Renal pelvis (tissue), 12 donors: ENCODE measurements at places on chromosomes 6 and 20.

- peak; percentile 89 for DNase-seq
These were observed 2.7 kb downstream of the BCAS1 start for GRCh38 chr20:54067606-54068174.

DNA sequence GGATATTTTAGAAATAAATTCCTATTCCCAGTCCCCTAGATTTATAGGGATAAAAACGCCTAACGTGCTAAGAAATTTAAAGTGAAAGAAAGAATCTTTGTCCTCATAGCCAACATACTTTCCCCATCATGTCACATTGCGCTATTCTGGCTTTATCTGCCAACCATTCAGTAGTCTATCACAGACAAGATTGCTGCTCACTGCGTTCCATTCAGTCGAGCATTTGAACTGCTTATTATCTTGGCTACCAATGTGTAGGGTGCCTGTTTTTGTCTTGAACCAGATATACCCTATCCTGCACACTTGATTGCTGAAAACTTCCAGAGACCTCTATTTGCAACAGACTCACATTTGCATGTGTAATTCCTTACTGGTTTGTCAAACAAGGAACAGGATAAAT, 751.5 kb downstream of the EPHA7 start:
- DNase-seq, result no peak

DNA sequence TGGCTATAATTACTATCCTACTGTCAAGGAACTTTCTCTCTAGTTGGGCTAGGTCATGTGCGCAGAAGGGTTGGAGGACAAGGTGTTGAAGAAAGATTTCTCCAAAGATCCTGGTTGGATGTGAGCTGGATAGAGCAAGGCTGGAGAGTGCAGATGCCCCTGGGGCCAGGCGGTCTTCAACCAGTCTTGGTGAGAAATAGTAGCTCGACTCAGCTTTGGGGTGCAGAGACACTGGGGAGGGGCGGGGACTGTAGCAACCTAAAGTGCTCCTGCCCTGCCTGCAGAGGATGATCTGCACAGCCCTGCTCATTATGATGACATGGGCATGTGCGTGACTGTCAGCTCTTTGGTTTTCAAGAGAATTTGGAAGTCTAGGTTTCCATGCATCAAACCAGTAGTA, 35.9 kb downstream of the PHACTR3 start:
- no peak for DNase-seq

GRCh38 chr6:11129908-11130565, 18.5 kb upstream of the ERVFRD-1 start:
- DNase-seq, result no peak

GRCh38 chr6:43242908-43243663, at the start of gene TTBK1:
TTBK1 (plus strand) TSS chr6:43243481; CDS start chr6:43246661, 3,180 bp downstream.
- no peak for DNase-seq

DNA sequence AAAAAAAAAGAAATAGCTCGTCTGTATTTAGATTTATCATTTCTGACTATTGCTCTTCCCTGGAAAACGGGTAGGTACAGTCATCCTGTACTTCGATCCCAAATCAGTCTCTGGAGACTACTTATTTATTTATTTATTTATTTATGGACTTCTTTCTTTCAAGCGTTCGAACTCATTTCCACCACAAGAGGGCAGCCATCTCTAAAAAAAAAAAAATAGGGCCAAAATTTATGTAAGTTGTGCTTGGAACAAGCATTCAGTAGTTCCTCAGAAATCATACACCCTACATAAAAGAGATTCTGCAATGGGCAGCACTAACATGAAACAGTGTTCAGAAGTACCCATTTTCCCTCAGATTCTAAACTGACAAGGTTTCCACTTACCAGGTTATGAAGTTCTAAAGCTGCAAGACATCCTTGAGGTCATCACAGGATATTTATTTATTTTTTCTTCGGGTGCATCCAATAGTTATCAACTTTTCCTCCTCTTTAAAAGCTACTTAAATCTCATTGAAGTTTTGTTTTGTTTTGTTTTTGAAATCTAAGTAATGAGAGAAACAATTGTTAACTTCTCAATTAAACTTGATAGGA, 1.9 kb upstream of the BMP2 start:
- DNase-seq, result peak; percentile 73

- DNase-seq, result no peak
These were observed 103.1 kb downstream of the DST start for GRCh38 chr6:56539527-56540105.

GRCh38 chr6:20686142-20686541, 151.9 kb downstream of the CDKAL1 start:
- DNase-seq, result no peak

- no peak for DNase-seq
These were observed 7.8 kb downstream of the RPL10A start for GRCh38 chr6:35476004-35476403.

GRCh38 chr6:86969573-86969972, 32.2 kb downstream of the HTR1E start:
- no peak for DNase-seq
